Gastroesophageal sphincter (tissue), 4 donors: ENCODE measurements at places on chromosomes 13 and 19.
A peak's percentile ranks its signal among the peaks of the same experiment; 100 is the strongest.

- no peak for ATAC-seq
Observed at GRCh38 chr13:62931853-62932252, 1516.2 kb upstream of the PCDH20 start.

GRCh38 chr13:25668345-25668744 is 296.6 kb downstream of the ATP8A2 start:
- ATAC-seq: no peak

- peak; percentile 56 for ATAC-seq
Observed at GRCh38 chr19:14369399-14370168, 11.7 kb upstream of the ADGRE5 start.

DNA sequence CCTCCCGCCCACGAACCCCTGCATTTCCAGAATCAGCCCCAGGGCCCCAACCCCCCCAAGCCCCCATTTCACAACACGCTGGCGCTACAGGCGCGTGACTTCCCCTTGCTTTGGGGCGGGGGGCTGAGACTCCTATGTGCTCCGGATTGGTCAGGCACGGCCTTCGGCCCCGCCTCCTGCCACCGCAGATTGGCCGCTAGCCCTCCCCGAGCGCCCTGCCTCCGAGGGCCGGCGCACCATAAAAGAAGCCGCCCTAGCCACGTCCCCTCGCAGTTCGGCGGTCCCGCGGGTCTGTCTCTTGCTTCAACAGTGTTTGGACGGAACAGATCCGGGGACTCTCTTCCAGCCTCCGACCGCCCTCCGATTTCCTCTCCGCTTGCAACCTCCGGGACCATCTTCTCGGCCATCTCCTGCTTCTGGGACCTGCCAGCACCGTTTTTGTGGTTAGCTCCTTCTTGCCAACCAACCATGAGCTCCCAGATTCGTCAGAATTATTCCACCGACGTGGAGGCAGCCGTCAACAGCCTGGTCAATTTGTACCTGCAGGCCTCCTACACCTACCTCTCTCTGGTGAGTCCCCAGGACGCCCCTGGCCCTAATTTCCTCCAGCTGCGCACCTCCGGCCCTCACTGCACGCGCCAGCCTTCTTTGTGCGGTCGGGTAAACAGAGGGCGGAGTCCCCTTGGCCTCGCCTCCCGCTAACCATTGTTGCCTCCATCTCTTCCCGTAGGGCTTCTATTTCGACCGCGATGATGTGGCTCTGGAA is at the start of gene FTL:
TSS of gene FTL (plus strand) at position 270 of the 766 bp plus-strand sequence. CDS start at position 469, 199 bp downstream.
- ATAC-seq: peak; percentile 93

GRCh38 chr13:78409172-78409571 is 194.2 kb downstream of the POU4F1 start:
- ATAC-seq: no peak

DNA sequence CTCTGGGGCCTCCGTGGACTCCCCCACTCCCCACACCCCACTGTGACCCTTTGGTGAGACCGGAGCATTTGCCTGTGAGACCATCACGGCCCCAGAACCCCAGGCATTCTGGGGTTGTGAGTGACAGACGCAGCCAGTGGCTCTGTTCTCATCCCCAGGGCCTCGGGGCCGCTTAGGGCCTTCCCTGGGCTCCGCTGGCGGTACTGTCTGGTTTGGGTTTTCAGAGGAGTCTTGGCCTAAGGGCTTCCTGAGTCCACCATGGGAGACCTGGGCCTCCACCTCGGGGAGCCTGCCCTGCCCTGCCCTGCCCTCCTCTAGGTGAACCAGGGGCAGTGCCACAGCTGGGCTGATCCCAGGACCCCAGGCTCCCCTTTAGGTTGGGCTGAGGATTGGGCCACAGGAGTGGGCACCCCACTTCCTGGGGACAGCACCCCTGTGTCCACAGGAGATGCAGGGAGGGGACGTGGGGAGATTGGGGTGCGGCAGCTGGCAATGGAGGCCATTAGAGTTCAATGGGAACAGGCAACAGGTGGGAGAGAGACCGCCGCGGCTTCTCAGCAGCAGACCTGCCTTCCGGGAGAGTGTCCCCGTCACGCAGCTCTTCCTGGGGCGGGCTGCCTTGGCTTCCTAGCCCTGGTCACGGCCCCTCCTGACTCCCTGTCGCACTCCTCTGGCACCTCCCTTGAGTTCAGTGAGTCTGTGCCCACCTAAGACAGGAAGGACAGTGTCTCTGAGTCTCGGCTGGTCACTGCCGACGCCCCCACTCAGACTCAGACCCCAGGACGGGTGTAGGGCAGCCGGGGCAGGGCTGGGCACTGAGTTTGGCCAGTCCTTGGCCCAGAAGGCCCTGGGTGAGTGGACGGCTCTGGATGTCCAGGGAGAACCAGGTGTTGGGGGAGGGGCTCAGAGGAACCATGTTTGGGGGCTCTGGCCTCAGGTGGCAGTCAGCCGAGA is 164.1 kb downstream of the KDM4B start:
- ATAC-seq: no peak

DNA sequence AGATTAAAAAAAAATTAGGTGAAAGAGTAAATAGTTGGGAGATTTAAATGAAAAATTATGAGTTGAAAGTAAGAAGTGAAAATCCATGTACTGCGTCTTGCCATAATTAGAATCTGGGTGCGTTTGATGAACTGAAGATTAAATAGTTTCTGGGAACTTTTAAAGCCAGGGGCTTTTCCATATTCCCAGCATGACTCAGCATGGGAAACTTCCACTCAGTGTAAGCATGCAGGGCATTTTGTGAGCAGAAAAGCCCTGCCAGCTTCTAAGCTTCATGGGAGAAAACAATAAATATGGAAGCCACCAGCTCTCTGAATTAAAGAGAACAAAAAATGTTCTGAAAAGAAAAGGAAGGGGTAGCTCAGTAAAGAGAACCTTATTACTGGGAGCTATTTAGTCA is 62.0 kb upstream of the EDNRB start:
- peak; percentile 72 for ATAC-seq

- ATAC-seq: no peak
Observed at GRCh38 chr13:29418026-29418425, 177.5 kb downstream of the SLC7A1 start.
